Esophagus squamous epithelium (tissue), 5 donors: ENCODE measurements at places on chromosomes 13 and 19. TPM values are rescaled to one million over a fixed set of nuclear protein-coding genes. Genes with fewer than 3 reads are reported as not detected.

ELOF1 gene
- 26.2 TPM for total RNA-seq

SMAD9 gene
- 7.8 TPM for total RNA-seq

CEACAM19 gene
- total RNA-seq, result 5.3 TPM

C1QTNF9 gene
- not detected for total RNA-seq

ERICH6B gene
- not detected for total RNA-seq

CYP4F2 gene
- total RNA-seq, result not detected

CEACAM21 gene
- 3.7 TPM for total RNA-seq

DLL3 gene
- total RNA-seq, result not detected

PIN1 gene
- total RNA-seq, result 62.6 TPM

LAIR1 gene
- 11.4 TPM for total RNA-seq

ANKRD24 gene
- 0.19 TPM for total RNA-seq

ZNF254 gene
- total RNA-seq, result 8.4 TPM

- no peak for DNase-seq
Observed at GRCh38 chr19:23913931-23914330, 755 bp upstream of the ZNF726 start.

- DNase-seq, result peak; percentile 33
Observed at GRCh38 chr19:49987159-49987698, 26.3 kb upstream of the SIGLEC11 start.

DNA sequence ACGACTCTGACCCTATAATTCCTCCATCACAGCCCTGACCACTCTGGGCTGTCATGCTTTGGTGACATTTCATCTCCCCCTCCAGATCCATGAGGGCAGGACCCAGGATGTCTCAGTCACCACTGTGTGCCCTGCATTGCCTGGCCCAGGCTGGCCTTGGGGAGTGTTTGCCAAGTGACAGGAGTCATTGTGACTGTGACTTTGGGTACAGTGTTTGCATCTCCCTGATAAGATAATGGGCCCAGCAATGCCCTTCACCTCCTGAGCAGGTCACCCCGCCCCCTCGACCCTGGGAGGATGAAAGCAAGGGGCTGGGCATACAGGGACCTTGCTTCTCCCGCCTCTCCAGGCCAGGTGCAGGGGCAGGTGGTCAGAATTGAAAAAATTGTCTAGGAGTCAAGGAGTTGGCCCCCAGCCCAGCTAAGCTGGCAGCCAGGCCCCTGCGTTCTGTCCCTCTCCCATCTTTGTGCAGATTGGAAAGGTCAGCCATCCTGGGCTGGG lies 5.9 kb upstream of the ATP4A start:
- DNase-seq, result no peak

GRCh38 chr13:68522184-68522583 lies 1292.0 kb upstream of the PCDH9 start:
- DNase-seq, result no peak

GRCh38 chr13:97851269-97851668 lies 102.2 kb upstream of the IPO5 start:
- no peak for DNase-seq

- DNase-seq, result no peak
Observed at GRCh38 chr19:50793558-50794065, 3.4 kb downstream of the ACP4 start.

DNA sequence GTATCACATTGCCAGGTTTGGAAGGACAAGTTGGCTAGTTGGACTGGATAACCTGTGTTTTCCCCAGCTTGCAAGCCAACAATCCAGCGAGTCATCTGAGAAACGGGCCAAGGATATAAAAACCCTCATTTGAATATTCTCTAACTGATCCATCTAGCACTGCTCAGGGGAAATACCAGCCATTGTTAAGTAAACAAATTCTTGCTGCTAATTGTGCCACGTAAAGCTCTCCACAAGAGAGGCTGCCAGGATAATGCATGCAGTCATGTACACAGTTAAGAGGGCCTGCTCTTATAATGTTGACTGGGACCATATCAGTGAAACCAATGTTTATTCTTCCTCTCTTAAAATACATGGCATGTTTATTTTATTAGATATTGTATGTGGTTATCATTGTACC lies 663.2 kb upstream of the SGCG start:
- DNase-seq, result no peak

GRCh38 chr19:46484656-46485055 lies 11.0 kb downstream of the PNMA8B start:
- no peak for DNase-seq

DNA sequence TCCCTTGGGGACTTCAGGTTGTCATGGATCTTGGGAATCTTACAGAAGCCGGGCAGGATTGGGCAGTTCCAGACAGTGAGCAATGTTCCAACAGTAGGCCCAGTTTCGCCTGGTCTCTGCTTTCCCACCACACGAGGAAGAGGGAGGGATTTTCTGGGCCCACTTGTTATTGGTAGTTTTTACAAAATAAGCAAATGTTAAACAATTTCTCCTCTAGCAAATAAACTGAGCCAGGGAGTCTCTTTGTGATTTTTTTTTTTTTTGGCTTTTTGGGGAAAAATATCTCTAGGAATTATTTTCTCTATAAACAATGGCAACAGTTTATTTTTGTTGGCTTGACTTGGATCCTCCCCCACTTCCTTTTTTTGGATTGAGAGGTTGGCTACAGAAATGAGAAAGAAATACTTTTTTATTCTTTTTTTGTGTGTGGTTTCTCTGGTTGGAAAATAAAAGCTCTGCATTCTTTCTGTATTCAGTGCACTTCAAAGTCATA lies 89.3 kb downstream of the TM9SF2 start:
- DNase-seq, result no peak

DNA sequence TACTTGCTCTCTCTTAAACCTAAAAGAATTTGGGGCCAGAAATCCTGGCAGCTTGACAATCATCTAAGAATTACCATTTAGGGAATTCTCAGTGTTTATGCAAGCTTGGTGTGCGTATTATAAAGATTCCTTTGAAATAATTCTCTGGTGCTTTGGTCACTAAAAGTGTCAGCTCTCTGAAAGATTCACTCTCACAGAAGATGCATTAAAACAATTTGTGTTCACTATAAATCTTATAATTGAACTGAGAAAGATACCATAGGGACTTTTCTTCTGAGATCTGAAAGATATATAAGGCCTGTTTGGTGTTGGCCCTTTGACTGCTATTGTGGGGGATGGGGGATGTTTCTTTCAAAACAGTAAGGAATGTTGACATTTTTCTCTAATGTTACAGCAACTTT lies 27.3 kb downstream of the EPSTI1 start:
- no peak for DNase-seq

DNA sequence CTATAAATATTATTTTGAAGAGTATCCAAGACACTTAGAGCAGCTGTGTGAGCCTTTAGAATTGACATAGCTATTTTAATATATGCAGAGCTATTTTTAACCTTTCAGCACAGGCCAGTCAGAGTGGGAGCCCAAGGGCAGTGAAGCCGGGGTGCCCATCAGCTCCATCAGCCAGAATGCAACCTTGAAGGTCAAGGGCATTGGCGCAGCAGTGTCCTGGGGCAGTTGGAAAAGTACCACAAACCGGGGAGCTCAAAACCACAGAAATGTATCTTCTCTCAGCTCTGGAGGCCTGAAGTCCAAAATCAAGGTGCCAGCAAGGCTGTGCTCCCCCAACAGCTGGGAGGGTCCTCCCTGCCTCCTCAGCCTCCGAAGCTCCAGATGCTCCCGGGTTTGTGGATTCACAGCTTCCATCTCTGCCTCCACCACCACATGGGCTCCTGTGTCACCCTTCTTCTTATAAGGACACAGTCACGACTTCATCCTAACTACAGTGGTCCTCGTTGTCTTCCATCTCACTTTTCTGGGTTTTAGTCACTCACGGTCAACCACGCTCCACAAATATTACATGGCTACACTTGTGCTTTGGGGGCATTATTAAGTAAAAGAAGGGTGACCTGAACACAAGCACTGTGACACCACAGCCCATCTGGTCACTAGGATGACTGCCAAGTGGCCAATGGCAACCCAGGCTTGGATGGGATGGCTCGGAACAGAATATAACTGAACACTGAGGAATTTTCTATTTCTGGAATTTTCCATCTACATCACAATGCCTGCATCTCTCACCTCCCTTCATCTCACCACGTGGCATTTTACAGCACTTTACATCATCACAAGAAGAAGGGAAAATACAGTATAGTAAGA lies 15.9 kb upstream of the GAS6 start:
- DNase-seq, result no peak

GRCh38 chr19:7968796-7969554 lies 25.5 kb upstream of the TIMM44 start:
- no peak for DNase-seq

DNA sequence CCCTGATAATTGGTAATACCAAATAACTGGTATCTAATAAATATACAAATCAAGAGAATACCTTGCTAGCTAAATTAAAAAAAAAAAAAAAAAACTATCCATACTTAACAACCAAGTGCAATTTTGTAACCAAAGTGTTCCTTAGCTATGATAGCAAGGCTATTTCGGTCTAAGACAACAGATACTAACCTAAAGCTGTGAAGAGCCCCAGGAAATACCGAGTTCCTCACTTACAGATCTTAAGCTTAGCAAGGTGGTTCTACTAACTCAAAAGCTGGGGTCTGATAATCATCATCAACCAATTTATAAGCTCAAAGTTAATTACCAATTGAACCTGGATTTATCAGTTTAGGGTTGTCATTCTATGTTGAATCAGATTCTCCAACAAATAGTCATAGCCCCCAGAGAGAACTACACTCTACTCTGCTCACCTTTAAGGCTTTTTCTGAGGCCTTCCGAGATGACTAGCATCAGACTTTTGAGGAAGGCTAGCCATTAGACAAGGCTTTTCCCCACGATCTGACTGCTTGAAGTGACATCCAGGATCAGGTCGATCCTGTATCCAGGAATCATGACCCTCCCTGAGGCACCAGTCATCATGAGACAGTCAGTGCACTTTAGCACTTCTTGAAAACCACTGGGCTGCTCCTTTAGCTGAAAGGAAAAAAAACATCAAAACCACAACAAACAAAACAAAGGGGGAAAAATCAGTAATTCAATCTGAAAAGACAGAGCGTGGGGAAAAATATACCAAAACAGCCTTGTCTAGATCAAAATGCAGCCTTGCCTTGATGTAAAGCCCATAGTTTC lies 31.9 kb downstream of the INTS6 start:
- no peak for DNase-seq

- DNase-seq, result no peak
Observed at GRCh38 chr13:109790086-109790485, 3.7 kb upstream of the IRS2 start.

GRCh38 chr19:19750842-19751790 lies 18.2 kb upstream of the ZNF14 start:
- DNase-seq, result no peak

DNA sequence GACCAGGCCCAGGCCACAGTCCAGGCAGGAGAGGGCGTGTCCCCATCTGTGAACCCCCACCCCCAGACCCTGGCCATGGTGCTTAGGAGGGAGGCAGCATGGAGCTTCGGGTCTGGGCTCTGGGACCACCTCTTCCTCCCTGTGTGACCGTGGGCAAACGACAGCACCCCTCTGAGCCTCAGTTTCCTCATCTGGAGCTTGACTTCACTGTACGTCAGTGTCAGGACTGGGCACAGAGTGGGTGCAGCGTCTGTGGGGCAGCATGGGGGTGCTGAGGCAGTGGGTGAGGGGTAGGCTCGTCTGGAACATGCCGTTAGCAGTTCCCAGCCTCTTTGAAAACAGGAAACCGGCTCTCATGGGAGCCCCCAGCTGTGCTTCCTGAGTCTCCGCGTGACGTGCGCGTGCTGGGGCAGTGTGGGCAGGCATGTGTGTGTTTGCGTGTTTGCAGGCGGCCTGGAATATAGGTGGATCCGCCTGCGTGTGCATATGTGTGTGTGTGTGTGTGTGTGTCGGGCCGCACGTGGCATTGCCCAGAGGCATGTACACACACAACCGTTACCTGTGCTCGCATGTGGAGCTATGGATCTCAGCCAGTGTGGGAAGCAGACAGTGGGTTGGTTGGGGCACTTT lies 15.8 kb downstream of the ARRDC2 start:
- peak; percentile 45 for DNase-seq

GRCh38 chr13:100588331-100589177 lies at the start of gene GGACT:
Gene GGACT, minus strand, starts transcription at chr13:100588789. Its CDS starts 56,198 bp downstream, at chr13:100532591.
- no peak for DNase-seq

DNA sequence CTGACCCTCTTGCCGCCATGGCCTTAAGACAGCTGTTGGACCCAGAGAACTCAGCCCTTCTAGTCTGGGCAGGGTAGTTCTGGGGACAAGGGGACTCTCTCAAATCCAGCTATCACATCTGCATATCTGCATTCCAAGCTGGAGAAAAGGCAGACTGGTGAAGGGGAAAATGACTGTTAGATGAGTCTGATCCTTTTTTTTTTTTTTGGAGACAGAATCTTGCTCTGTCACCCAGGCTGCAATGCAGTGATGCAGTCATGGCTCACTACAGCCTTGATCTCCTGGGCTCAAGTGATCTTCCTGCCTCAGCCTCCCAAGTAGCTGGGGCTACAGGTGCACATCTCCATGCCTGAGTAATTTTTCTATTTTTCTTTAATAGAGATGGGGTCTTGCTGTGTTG lies 114.3 kb downstream of the SIPA1L3 start:
- no peak for DNase-seq

DNA sequence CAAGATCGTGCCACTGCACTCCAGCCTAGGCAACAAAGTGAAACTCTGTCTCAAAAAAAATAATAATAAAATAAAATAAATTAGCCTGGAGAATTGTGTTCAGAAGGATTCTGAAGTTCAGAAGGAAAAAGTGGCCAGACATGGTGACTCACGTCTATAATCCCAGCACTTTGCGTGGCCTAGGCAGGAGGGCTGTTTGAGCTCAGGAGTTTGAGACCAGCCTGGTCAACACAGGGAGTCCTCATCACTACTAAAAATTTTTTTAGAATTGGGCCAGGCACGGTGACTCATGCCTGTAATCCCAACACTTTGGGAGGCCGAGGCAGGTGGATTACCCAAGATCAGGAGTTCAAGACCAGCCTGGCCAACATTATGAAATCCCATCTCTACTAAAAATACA lies 6.0 kb downstream of the RDH8 start:
- DNase-seq, result no peak

GRCh38 chr19:13260883-13261653 lies 110.9 kb downstream of the IER2 start:
- DNase-seq, result no peak

DNA sequence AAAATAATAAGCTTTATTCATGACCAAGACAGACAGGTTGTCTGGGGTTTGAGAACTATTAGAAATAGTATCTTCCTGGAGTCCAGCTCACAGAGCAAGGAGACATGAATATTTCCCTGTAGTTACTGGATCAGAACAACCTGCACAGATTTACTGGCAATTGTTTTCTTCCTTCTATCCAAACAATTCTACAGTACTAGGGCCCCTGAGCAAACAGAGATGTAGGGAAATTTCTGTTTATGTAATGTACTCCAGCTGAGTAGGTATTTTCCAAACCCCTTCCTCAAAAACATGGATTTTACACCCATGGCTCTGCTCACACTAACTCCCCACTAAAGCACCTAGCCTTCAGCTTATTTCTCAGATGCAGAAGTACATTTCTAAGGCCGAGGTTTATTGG lies 557.6 kb downstream of the GPC6 start:
- DNase-seq, result no peak

DNA sequence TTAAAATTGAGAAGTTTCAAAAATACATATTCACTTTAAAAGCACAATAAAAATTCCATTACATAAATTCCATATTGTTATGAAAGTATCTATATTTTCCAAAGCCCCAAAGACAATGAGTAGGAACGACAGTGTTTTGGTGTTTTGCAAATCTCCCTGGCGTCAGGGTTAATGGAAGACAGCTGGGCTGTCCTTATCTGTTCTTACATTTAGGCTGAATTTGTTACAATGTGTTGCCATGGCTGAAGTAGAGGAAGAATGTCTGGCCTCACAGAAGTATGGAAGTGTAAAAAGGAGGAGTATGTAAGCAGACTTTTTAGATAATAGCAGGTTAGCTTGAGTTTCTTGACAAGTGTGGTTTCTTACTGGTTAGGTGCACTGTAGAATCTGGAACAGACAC lies 124.4 kb upstream of the SPATA13 start:
- no peak for DNase-seq

GRCh38 chr13:43054803-43055802 lies 31.7 kb downstream of the DNAJC15 start:
- no peak for DNase-seq
